ENCODE measurements at places on chromosomes 5 and 9.
A peak's percentile ranks its signal among the peaks of the same experiment; 100 is the strongest.

- no peak for DNase-seq
These were observed 1.9 kb downstream of the SPRY4 start for GRCh38 chr5:142322747-142323479.

DNA sequence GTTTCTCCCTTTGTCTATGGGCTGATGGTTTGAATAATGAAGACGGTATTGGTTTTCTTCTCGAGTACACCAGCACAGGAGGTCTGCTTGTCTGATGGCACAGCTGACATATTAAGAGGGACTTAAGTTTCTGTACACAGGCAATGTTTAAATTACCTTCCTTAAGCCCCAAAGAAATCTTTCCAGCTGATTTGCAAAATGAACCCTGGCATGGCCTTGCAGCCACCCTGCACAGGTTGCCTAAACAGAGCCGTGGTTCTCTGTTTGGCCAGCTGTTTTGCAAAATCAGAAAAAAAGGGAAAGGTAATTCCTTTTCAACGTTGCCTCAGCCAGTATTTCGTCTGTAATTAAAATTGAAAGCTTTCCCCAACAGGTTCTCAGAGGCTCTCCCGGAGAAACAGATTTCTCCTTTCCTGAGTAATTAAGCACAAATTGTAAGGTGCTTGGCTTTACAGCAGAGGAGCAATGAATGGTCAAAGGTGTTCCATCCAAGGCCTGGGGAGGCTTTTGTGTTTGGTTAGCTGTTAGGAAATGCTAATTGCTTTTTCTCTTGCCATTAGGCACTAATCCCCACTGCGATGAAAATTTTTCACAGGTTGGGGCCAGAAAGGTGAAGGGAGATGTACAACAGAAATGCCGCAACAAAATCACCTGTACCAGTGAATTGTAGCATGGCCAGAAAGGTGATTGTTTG, 138.9 kb downstream of the RASEF start:
- no peak for DNase-seq

GRCh38 chr9:97556721-97557605, 55.5 kb downstream of the TMOD1 start:
- DNase-seq = no peak

DNA sequence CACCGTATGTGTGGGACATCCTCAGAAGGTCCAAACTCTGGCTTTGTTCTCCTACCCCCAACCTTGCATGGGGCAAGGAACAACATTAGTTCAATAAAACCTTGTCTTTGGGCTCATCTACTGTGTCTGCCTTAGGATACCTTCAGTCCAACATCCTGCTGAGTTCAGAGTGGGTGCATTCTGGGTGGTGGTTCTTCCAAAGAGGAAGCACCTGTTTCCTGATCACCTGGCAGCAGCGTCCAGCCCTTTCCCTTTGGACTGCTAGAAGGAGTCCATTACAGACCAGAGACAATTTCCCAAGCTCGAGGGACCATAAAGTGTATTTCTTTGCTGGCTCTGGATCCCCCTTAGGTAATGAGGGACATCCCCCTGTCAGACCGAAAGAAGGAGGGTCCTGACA, 154.1 kb downstream of the SEMA6A start:
- DNase-seq = no peak

DNA sequence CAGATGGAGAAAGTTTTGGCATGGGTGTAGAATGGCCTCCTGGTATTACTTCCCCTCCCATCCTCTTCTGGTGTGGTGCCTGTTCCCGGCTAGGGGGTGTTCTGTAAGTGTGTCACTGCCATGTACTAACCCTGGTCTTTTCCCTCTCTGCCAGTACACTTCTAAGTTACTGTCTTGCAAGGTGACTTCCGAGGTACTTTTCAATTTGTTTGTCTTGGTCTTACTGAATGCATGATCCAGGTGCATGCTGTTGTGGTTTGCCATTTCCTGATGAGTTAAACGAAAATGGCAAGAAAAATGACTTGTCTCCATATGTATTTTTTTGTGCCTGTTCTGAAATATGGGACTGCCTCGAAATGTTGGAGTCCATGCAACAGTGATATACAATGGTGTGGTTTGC, 46.0 kb downstream of the C9orf152 start:
- DNase-seq = no peak

DNA sequence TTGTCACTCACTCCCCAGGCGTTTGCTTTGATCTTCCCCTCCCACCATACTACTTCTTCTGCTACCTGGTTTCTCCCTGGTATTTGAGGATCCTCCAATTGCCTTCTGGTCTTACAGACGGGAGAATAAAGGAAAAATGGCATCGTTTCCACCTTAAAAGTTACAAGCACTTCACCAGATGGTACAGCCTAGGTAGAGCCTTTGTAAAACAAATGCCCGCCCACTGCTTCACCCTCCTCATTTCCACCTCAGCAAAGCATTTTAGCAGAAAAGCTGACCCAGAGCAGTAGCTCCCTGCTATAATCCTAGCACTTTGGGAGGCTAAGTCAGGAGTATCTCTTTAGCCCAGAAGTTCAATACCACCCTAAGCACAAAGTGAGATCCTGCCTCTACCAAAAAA, 5.1 kb upstream of the ANXA2R start:
- no peak for DNase-seq

- DNase-seq = no peak
These were observed 126.4 kb upstream of the COL5A1 start for GRCh38 chr9:134515026-134515821.

DNA sequence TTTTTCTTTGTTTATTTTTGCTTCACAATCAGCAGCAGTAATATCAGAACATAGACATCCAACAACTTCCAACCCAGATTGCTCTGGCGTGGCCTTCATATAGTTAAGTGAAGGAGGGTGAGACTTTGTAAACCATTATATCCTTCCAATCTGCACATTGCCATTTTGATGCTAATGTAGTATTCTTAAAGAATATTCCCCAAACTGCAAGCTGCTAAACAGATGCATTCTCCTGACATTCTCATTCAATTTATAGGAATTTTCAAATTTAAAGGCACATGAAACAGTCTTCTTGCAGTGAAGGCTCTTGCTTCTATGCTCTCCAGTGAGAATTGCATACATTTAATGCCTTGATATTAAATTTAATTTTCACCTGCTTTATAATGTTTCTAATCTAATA, 181.2 kb upstream of the EDIL3 start:
- no peak for DNase-seq

- no peak for DNase-seq
These were observed 283.6 kb upstream of the PRDM9 start for GRCh38 chr5:23223846-23224245.

DNA sequence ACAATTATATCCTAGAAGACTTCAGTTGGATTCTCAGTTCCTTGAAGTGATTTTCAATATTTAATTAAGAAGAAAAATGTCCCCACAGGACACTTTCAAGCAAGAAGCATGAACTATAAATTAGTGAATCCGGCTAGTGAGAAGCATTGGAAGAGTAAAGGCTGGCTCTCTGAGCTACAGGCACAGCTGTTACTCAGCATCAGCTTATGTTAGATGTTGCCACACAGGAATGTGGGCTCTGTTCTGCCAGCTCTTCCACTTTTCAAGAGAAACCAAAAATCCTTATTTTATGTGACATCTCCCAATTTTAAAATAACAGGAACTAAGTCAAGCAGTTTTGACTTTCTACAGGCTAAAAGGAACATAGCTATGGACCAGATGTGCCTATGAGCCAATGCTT, 14.9 kb downstream of the ZNF474 start:
- DNase-seq = no peak

DNA sequence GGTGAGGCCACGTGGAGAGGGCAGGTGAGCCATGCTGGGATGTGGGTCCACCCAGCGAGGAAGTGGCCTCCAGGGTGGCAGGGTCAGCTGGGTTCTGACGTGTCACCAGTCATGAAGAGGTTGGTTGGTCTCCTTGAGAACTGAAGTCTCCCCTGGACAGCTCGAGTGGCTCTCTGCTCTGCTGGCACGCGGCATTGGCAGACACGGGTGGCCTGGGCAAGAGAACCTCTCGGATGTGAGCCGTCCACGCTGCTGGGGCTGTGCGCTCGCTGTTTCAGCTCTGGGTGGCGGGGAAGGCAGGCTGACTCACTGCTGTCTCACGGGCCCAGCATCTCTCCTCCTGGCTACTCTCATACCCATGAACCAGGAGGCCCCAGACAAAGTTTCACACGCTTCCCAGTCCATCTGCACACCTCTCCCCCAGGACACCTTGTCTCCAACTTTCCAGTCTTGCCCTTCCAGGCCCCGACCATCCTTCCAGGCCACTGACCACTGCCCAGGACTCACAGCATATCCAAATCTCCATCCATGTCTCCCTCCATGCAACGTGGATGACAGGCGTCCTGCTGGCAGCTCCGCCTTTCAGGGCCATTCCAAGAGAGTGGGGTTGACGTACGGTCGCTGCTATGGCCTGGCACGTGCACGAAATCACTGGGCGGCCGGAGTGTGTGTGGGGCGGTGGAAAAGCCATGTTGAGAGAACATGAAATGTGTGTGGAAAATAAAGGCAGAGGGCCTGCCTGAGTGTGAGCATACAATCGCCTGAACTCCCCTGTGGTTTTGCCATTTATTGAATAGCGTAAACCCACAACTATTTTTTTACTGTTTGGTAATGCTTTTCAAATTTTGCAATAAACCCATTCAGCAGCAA, 145.0 kb upstream of the COL5A1 start:
- DNase-seq = no peak

DNA sequence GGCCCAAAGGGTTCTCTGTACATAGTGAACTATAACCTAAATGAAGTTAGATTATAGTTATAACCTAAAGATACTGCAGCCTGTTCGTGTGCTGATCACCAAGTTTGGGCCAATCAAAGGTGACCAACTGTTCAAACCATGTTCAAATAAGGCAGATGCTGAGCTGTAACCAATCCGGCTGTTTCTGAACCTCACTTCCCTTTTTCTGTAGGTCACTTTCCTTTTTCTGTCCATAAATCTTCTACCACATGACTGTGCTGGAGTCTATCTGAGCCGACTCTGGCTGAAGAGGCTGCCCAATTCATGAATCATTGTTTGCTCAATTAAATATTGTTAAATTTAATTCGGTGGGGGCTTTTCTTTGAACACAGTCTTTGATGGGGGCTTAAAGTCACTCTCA, 1920.2 kb downstream of the MAT2B start:
- no peak for DNase-seq

GRCh38 chr9:104927216-104927911, 591 bp downstream of the ABCA1 start:
- DNase-seq = no peak

- no peak for DNase-seq
These were observed 101.9 kb downstream of the NLN start for GRCh38 chr5:65823845-65824445.

DNA sequence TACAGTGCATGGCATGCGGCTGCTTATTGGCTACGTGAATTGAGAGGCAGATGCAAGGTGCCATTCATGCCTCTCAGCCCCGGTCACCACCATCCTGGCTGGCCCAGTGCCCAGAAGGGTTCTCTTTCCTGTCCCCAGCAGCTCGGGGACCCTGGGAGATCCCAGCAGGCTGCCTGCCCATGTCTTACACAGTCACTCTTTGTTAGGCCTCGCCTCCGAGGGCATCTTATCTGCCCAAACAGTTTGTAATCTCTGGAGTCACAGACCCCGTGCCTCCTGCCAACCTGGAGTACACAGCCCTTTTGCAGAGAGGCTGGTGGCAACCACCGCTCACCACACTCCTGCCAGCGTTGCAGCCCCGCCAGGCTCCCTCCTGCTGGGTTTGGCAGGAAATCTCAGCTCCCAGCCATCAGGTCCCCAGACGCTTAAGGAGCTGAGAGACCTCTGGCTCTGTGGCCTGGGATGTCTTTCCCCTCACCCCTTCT, 7.0 kb upstream of the AK1 start:
- DNase-seq = no peak

GRCh38 chr5:23274171-23274570, 233.2 kb upstream of the PRDM9 start:
- DNase-seq = no peak

DNA sequence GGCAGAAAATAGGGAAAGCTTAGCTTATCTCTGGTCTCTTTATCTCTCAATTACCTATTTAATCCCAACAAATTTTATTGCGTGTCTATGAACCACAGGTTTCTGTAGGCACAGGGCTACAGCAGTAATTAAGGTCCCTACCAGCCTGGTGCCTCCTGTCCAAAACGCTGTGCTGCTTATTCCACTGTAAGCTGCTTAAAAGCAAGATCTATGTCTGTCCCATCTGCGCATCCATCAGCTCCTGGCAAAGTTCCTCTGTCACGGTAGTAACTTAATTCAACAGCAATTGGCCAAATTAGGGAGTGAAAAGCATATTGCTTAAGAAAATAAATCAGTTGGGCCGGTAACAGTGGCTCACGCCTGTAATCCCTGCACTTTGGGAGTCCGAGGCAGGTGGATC, 235.8 kb upstream of the VLDLR start:
- no peak for DNase-seq

DNA sequence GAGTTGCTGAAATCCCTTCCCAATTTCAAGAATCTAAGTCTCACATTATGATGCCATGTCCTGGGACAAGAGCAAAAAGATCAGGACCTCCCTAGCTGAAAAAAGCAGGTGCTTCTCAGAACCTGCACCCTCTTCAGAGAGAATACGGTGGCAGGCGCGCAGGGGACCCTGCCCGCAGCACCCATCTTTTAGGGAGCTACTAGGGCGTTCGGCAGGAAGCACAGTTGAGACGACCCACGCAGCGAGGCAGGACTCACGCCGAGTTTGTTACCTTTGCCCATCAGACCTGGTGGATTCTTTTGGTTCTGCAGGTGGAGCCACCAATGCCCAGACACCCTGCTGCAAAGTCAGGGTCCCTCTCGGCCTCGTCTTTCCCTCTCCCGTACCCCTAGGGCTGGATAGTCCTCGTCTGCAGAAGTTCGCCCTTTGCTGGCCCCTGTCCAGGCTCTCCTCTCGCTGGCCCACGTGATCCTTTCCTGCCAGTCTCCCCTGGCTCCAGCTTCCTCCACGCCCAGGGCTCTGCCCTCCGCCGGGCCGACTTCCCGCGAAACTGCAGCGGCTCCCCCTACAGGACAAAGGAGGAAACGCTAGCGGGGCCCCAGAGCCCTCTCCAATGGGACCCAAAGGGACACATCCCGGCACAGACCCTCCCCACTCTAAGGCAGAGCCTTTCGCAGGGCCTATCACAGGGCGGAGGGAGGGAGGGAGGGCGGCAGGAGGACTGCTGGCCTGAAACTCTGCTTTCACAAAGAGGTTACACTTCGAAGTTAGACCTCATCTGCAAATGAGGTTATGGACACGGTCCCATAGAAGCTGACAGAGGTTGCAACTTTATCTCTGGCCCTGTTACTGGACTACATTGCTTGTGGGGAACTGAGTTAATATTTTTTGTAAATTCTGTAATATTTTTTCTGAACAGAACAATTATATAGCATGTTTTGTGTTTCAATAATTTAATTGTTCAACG, 28.8 kb downstream of the TMEM174 start:
- DNase-seq = peak; percentile 82

Measured in naive thymus-derived CD8-positive, alpha-beta T cell (primary cell).